ENCODE measurements at places on chromosomes 13 and 19.

GRCh38 chr19:50842130-50842529 lies 8.8 kb upstream of the KLK15 start:
- DNase-seq, result no peak

- no peak for DNase-seq
Observed at GRCh38 chr19:13611596-13611995, 105.3 kb upstream of the CACNA1A start.

GRCh38 chr13:109836629-109837607 lies 50.5 kb upstream of the IRS2 start:
- DNase-seq, result no peak

GRCh38 chr19:12953138-12953798 lies 3.8 kb downstream of the GADD45GIP1 start:
- DNase-seq, result no peak

GRCh38 chr19:18989316-18989715 lies 44.0 kb downstream of the SUGP2 start:
- no peak for DNase-seq
